Effector memory CD8-positive, alpha-beta T cell (primary cell): ENCODE measurements at places on chromosomes 1 and 21.

- H3K27me3 ChIP-seq = no peaks in the 10 kb centered on the region
- no peak overlapping the region for H3K4me3 ChIP-seq
- peaks cover 4% of the 10 kb centered on the region for H3K4me1 ChIP-seq
- no peaks in the 10 kb centered on the region for H3K36me3 ChIP-seq
- no peak for DNase-seq
- H3K27ac ChIP-seq = no peak overlapping the region
Observed at GRCh38 chr1:53505401-53505800, 46.2 kb downstream of the DMRTB1 start.

- H3K4me1 ChIP-seq = peaks cover 3% of the 10 kb centered on the region
- H3K36me3 ChIP-seq = peaks cover 2% of the 10 kb centered on the region
Observed at GRCh38 chr1:99264201-99265021, at the start of gene PLPPR4. Gene PLPPR4 (plus strand): TSS chr1:99264492. CDS start chr1:99264594, 102 bp downstream.

DNA sequence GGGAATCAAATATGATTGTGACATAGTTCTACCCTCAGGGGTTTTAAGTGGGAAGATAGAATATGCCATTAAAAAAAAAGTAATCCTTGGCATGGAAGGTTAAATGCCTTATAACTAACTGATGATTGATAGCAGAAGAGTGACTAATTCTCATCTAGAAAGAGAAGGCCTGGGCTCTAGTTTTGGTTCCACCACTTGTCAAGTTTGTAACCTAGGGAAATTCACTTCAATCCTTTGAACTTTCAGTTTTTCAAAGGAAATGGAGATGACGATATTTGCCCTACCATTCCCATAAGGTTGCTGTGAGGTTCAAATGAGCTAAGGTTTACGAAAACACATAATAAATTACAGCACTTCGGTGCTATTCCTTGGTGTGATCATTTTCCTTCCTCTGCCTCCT, 88.5 kb downstream of the GPR88 start:
- no peaks in the 10 kb centered on the region for H3K4me1 ChIP-seq
- H3K36me3 ChIP-seq = no peaks in the 10 kb centered on the region
- no peak for DNase-seq
- H3K27ac ChIP-seq = no peak overlapping the region
- no peak overlapping the region for H3K4me3 ChIP-seq
- H3K27me3 ChIP-seq = no peaks in the 10 kb centered on the region

GRCh38 chr1:77655431-77655974, 27.0 kb downstream of the ZZZ3 start:
- peaks cover 10% of the 10 kb centered on the region for H3K36me3 ChIP-seq
- H3K4me3 ChIP-seq = no peak overlapping the region
- H3K27ac ChIP-seq = peak overlapping the region; percentile 83
- H3K27me3 ChIP-seq = no peaks in the 10 kb centered on the region
- no peak for DNase-seq
- peaks cover 23% of the 10 kb centered on the region for H3K4me1 ChIP-seq

DNA sequence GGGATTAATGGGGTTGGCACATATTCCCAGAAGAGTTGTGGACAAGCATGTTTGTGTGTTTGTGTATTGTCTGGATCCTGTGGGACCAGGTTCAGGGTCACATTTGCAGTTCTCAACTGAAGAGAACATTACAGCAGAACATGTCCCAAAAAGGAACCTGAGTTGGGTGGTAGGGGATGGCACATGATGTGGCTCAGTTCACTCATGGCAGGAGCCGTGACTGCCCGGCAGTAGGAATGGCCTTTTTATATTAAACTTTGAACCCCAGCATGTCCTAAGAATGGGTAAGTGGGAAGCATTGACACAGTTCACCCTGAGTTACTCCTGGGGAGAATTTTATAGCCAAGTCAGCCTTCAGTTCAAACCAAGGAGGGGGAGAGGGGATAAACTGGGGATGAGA, 41.3 kb downstream of the CXADR start:
- peaks cover 18% of the 10 kb centered on the region for H3K27me3 ChIP-seq
- DNase-seq = no peak
- H3K27ac ChIP-seq = no peak overlapping the region
- no peak overlapping the region for H3K4me3 ChIP-seq

- H3K36me3 ChIP-seq = peaks cover 8% of the 10 kb centered on the region
- H3K27ac ChIP-seq = no peak within 1 kb of the TSS
- DNase-seq = no peak
- no peaks in the 10 kb centered on the region for H3K27me3 ChIP-seq
- H3K4me3 ChIP-seq = no peak within 1 kb of the TSS
Observed at GRCh38 chr1:37556712-37557196, at the start of gene DNALI1. Gene DNALI1 (plus strand): TSS chr1:37556940. CDS start chr1:37556995, 55 bp downstream.

- peaks cover 4% of the 10 kb centered on the region for H3K4me1 ChIP-seq
- peak overlapping the region; percentile 45 for H3K4me3 ChIP-seq
- DNase-seq = no peak
- H3K27ac ChIP-seq = no peak overlapping the region
Observed at GRCh38 chr1:212514056-212514614, 81.4 kb downstream of the NENF start.

- no peak overlapping the region for H3K27ac ChIP-seq
- no peak for DNase-seq
- no peaks in the 10 kb centered on the region for H3K4me1 ChIP-seq
- H3K36me3 ChIP-seq = no peaks in the 10 kb centered on the region
- no peak overlapping the region for H3K4me3 ChIP-seq
Observed at GRCh38 chr1:41152622-41153044, 89.5 kb downstream of the SCMH1 start.

- H3K27me3 ChIP-seq = no peaks in the 10 kb centered on the region
- DNase-seq = no peak
- H3K4me1 ChIP-seq = peaks cover 28% of the 10 kb centered on the region
- no peak overlapping the region for H3K4me3 ChIP-seq
- no peaks in the 10 kb centered on the region for H3K36me3 ChIP-seq
Observed at GRCh38 chr1:172653015-172653709, 5.7 kb upstream of the FASLG start.

GRCh38 chr1:71586030-71586429, 505.2 kb upstream of the ZRANB2 start:
- no peak overlapping the region for H3K27ac ChIP-seq
- DNase-seq = no peak
- no peaks in the 10 kb centered on the region for H3K4me1 ChIP-seq
- H3K36me3 ChIP-seq = no peaks in the 10 kb centered on the region
- H3K4me3 ChIP-seq = no peak overlapping the region

DNA sequence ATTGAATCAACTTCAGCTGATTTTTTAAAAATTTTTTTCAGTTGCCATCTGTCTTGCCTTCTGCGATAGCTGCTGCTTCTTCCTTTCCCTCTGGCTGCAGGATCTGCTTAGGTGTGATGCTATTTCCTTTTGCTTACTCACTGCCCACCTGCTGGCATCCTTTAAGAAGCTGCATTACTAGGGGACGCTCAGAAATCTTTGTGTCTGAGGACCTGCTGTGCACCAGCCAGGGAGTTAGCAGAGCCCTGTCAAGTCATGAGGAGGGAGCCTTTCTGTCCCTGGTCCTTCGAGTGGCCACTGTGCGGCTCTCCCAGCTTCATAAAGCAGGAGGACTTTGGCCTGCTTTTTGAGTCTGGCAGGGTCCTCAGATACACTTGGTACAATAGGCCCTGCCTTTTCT, 327.8 kb downstream of the USH2A start:
- H3K27ac ChIP-seq = no peak overlapping the region
- no peaks in the 10 kb centered on the region for H3K27me3 ChIP-seq
- DNase-seq = no peak

DNA sequence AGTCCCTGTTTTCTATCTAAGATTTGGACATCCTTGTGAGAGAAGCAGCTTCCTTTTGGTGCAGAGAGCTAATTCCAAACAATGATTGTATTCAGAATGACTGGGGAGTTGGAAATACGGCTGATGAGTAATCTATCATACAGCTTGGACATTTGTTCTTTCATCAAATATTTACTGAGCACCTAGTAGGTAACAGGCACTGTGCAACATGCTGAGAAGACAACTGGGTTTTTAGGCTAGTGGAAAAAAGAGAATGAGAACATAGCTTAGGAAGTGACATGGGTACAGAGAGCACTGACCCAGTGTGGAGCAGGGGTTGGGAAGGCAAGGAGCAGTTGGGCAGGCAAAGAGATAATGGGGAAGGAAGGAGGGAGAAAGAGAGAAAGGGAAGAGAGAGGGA, 87.5 kb downstream of the TBX19 start:
- H3K36me3 ChIP-seq = no peaks in the 10 kb centered on the region
- H3K4me1 ChIP-seq = peaks cover 27% of the 10 kb centered on the region
- no peak overlapping the region for H3K27ac ChIP-seq

- DNase-seq = no peak
- H3K4me3 ChIP-seq = no peak overlapping the region
- H3K4me1 ChIP-seq = no peaks in the 10 kb centered on the region
- no peak overlapping the region for H3K27ac ChIP-seq
Observed at GRCh38 chr1:14371771-14372497, 226.6 kb upstream of the KAZN start.

DNA sequence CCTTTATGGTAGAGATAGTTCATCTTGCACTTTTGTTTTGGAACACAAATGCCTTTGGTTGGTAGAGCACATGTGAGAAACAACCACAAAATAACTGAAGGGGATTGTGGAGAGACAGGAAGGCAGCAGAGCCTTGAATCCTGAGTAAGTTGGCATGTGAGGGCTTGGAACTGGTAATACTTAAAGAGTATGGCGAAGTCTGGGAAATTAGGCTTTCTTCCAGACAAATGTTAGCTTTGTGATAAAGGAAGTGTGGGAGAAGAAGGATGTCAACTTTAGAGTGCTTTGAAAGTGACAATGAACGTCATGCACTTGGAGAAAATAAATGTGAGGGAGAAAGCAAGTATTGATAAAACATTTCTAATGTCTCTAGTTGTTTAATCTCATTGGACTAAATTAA, 476.3 kb upstream of the ZRANB2 start:
- no peak overlapping the region for H3K4me3 ChIP-seq
- H3K36me3 ChIP-seq = peaks cover 4% of the 10 kb centered on the region
- H3K27me3 ChIP-seq = no peaks in the 10 kb centered on the region
- no peak overlapping the region for H3K27ac ChIP-seq

DNA sequence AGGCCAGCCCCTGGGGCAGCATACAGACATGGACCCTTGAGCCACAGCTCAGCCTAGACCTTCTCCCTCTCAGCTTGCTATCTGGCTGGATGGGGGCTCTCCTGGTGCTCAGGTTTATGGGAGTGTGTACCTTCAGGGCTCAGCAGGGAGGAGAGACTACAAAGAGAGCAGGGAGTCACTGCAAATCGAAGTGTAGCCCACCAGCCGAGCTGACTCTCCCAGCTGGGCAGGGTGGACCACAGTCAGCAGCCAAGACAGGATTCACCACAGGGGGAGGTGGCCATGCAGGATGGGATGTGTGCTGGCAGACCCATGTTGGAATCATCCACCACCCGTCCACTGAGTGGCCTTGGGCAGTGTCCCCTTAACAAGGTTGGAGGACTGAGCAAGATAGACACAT, 78.3 kb downstream of the GLIS1 start:
- H3K4me3 ChIP-seq = no peak overlapping the region
- peaks cover 4% of the 10 kb centered on the region for H3K4me1 ChIP-seq
- H3K27ac ChIP-seq = peak overlapping the region; percentile 66
- peaks cover 4% of the 10 kb centered on the region for H3K36me3 ChIP-seq

DNA sequence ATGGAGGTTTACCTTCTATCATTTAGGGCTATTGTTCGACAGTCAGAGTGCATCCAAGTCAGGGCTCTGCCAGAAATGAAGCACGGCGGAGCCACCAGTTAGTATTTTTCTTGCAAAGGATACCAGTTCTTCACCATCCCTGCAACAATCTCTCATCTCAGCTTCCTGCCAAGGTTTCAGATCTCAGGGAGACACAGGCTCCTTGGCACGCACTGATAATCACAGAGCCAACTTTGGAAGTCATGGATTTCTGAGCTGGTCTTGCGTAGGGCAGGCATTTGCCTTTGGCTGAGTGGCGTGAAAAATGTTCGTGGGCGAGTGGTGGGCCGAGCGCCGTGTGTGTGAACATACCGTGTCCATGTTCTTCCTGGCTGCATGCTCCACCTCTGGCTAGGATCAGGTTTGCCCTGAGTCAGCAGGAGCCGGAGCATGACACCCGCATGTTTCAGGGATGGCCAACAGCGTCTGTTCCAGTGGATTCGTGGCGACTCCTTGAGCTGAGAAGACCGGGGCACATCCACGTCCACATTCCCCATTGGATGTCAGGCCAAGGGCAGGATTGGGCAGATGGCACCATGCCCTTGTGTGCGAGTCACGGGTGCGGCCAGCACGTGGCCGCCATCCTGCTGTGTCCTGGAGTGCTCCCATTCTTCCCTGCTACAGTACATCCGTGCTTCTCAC, 118.5 kb upstream of the C1orf174 start:
- DNase-seq = no peak
- no peak overlapping the region for H3K4me3 ChIP-seq
- no peaks in the 10 kb centered on the region for H3K36me3 ChIP-seq
- H3K4me1 ChIP-seq = peaks cover 5% of the 10 kb centered on the region

DNA sequence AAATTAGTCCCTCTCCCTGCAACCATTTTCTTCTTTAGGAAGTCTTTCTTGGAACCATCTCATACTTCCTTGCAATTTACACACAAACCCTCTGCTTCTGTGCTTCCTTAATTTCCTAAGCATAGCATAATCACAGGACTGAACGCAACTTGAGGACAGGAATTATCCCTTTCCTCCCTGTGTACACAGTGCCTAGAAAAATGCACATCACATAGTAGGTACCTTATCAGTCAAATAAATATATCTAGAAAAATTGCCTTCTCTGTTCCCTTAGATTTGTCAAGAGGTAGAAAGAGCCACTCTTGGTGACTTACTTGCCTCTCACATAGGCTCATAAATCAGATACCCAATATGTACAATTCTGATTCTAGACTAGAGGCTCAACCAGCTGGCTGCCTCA, 4.9 kb downstream of the ASPM start:
- H3K27me3 ChIP-seq = no peaks in the 10 kb centered on the region
- H3K4me1 ChIP-seq = peaks cover 8% of the 10 kb centered on the region
- H3K4me3 ChIP-seq = no peak overlapping the region
- peak overlapping the region; percentile 14 for H3K27ac ChIP-seq

GRCh38 chr1:226350519-226350865, 41.5 kb upstream of the LIN9 start:
- peaks cover 4% of the 10 kb centered on the region for H3K36me3 ChIP-seq
- H3K4me1 ChIP-seq = no peaks in the 10 kb centered on the region
- no peak for DNase-seq
- H3K4me3 ChIP-seq = no peak overlapping the region

DNA sequence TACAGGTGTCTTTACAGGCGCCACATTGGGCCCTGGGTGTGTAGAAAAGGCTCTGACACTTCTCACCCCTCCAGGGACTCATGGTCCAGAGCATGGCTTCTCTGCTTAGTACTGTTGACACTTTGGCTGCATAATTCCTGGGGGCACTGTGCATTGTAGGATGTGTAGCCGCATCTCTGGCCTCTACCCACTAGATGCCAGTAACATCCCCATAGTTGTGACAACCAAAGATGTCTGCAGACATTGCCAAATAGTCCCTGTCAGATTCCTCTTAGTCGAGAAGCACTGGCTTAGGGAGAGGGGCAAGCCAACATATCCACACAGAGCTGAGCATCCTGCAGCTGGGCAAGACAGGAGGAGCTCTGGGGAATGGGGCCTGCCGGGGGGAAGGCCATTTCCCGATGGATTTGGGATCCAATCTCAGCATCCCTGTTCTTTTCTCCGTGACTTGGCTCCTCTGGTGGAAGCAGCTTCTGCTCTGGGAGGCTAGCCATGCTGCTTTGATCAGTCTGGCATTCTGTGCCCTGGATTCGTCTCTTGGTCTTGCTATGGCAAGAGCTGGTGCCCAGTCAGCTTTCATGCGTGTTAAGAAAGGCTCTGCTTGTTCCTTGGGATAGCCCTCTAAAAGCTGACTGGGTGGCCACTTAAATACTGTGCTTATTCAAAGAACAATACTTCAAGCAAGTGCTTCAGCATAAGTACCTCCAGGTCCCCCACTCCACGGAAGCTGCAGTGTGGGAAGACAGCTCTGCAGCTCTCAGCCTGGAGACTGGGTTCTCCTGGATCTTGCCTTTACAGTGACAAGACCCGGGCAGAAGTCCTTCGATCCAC, 38.3 kb upstream of the SCMH1 start:
- no peaks in the 10 kb centered on the region for H3K4me1 ChIP-seq
- H3K4me3 ChIP-seq = no peak overlapping the region
- peaks cover 3% of the 10 kb centered on the region for H3K36me3 ChIP-seq
- H3K27ac ChIP-seq = no peak overlapping the region
- no peak for DNase-seq
